HT1080 (cell line): ENCODE measurements at places on chromosomes 2 and 18.

DNA sequence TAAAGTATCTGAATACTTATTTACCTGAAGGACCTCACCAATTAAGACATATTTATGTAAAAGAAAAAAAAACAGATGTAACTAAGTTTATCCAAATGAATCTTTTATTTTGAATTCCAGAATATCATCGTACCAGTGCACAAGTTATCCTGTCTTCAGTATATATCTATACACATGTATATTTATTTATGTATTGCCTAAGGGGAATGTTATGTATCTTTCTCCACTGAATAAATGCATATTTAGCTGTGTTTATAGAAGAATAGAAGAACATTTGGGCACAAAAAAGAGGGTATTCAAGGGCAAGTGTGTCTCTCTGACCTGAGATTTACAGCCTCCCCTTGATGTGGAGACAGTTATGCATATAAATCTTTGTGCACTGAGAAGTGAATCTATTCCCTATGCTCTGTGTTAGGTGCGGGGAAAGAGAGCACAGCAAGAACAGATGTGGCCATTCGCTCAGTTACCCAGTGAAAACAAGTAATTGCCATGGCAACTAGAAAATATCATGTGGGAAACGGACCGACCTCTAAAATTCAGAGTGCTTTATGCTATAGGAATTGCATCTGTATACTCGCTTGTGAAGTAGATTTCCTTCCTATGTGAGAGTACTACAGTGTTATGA, 39.5 kb upstream of the ASXL3 start:
- DNase-seq, result no peak

GRCh38 chr2:220930271-220931076, 641.6 kb downstream of the EPHA4 start:
- DNase-seq, result no peak

GRCh38 chr2:102724016-102724490, 37.8 kb upstream of the TMEM182 start:
- no peak for DNase-seq

DNA sequence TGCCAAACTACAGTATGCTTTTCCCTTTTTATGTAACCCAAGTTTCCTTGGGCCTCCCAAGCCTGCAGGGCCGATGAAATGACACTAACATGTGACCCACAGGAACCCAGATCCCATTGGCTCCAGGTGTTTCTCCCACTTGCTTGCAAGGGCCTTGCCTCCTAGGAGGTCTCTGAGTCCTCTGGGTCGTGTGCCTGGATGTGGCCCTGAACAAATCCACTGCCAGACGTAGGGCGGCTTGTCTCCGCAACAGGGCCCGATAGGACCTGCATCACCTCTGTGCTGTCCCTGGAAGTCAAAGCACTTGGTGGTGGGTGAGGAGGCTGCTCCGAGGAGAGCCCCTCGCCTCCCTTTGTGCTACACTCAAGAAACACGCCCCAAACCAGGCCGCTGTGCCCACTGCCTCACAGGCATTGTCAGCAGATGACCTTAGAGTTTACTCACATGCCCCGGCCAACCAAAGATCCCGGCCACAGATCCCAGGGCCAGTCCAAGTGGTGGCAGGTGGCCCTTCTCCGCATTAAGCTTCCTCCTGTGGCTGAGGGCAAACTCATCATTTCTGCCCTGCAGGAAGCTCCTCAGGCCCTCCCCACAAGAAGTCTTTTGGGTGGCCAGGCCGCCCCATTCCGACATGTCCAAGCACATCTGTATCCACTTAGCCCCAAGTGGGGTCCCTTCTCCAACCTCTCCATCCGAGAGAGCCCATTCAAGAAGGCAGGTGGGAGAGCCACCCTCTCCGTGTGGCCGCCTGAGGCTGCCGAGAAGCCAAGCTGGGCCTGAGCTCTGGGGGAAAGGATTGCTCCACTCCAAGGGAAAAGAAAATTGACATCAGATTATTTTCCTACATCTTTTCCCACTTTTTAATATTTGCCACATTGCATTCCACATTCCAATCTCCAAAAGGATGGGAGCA, 76.7 kb downstream of the GFPT1 start:
- no peak for DNase-seq

GRCh38 chr2:113831161-113831560, 58.7 kb upstream of the ACTR3 start:
- DNase-seq, result no peak

DNA sequence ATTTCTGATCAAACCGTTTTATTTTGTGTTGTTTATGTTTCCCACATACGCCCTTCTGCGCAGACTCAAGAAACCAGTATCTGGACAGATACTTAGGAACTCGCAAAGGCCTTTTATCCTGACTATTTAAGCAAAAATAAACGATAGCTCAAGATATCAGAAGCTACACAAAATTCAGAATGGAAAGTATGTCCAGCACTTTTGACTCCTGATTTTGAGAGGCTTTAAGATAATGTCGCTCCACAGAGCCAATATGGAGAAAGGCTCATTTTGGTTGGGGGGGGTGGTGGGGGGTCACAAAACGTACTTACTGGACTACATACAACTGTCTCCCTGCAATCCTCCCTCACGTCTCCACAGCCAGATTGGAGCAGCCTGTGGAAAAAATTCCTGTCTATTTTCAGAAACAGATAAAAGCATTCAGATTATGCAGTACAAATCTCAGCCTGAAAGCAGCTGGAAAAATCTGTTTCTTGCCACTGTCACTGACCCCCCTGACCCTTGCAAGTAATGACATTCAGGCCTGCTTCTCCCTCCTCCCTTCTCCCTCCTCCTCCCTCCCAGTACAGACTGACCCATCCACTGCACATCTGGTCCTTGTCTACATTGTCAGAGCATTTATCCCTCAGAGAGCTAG, 34.9 kb upstream of the LCLAT1 start:
- no peak for DNase-seq

- no peak for DNase-seq
Observed at GRCh38 chr2:179226961-179227259, 37.7 kb downstream of the SESTD1 start.
